ENCODE measurements at places on chromosomes 4 and X.

- no peak for DNase-seq
Observed at GRCh38 chr4:146063143-146063542, 112.4 kb upstream of the LSM6 start.

GRCh38 chr4:117740736-117741135 lies 293.6 kb upstream of the NDST3 start:
- no peak for DNase-seq

DNA sequence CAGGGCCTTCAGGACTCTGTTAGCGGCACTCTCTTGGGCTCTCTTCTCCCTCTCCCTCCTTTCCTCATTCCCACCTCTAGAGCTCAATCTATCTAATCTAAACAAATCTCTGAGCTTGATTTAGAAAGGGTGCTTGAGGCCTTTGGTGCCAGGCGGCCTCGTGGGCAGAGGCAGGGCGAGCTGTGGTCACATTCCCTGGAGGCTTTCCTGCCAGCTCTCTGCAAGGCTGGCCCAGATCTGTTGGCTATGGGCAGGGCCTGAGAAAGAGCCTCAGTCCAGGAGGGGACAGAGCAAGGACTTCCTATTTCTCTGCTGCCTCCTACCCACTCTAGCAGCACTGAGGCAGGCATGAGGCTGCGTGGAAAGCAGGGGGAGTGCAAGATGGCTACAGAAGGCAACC lies 38.6 kb downstream of the PJA1 start:
- no peak for DNase-seq

GRCh38 chrX:108468486-108468885 lies 28.8 kb downstream of the COL4A5 start:
- DNase-seq, result no peak

DNA sequence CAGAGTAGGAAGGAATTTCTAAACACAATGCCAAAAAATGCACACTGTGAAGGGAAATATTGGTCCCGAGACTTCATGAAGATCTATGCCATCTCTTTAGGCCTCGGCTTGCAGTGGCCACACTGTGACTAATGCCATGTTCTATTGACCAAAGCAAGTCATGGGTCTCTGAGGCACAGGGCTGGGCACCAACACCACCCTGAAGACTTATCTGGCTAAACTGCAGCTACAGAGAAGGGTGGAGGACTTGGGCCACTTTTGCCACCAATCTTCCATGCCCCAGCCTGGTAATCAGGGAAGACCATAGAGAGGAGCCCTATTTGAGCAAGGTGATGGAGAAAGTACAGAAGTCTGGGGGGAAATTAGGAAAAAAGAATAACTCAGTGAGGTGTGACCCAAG lies 42.1 kb downstream of the HMX1 start:
- no peak for DNase-seq

- no peak for DNase-seq
Observed at GRCh38 chr4:38119668-38120385, 159.6 kb downstream of the PTTG2 start.

DNA sequence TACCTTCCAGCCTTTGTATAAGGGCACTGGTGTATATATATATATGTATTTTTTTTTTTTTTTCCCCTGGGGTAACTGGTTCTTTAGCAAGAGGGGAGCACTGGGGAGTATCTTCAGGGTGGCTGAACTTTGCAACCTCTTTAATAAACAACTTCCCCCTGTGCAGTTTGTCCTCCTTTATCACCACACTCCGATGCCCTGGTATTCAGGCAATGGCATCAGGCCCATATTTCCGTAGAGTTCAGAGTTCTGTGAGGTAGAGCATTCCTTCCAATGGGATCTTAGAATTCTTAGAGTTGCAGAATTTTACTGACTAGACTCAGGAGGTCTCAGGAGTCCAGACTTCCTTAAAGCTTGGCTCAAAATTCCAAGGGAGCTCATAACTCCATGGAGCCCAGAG lies 24.6 kb downstream of the NYX start:
- no peak for DNase-seq

- no peak for DNase-seq
Observed at GRCh38 chr4:10611673-10612072, 72.9 kb downstream of the CLNK start.

DNA sequence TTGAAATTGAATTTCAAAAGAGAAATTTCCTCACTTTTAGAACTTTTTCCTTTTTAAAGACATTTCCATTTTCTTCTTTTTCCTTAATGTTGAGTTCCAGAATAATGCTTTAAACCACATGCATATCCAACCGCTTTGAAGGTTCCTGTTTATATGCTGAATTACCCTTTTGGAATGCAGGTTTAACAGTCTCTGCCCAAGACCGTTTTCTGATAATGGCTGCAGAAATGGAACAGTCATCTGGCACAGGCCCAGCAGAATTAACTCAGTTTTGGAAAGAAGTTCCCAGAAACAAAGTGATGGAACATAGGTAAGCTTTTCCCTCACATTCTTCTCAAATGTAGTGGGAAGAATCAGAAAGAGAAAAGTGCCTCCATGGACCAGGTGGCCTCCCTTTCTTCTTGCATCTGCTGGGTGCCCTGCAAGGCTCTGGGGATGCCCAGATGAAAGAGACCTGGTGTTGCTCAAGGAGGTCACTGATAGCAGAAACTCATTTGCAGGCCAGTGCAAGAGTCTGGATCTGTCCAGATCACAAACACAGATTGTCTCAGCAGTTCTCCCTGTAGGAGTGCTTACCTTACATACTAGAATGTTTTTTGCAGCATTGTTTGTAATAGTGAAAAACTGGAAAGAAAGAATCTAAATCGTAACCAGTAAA lies 42.9 kb downstream of the MOSPD2 start:
- no peak for DNase-seq

- no peak for DNase-seq
Observed at GRCh38 chr4:110109455-110109854, 89.0 kb downstream of the ELOVL6 start.

DNA sequence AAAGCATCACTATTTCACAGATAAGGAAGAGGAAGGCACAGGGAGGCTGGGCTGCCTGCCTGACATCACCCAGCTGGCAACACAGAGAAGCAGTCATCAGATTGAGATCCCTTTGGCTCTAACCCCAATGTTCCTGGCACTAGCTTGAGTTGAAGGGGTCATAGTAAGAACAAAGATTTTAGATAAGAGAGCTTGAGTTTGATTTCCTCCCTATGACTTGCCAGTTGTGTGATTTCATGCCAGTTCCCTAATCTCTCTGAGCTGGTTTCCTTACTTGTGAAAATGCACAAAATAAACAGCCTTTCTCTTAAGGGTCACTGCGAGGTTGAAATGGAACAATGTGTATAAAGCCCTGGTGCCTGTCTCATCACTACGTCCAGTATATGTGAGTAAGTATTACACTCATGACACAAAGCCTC lies 475.4 kb upstream of the HS3ST1 start:
- no peak for DNase-seq

- no peak for DNase-seq
Observed at GRCh38 chr4:165927366-165927765, 54.3 kb downstream of the TLL1 start.

GRCh38 chrX:20350596-20350995 lies 83.9 kb upstream of the RPS6KA3 start:
- DNase-seq, result no peak

GRCh38 chrX:134423606-134424005 lies 36.4 kb upstream of the HPRT1 start:
- no peak for DNase-seq

DNA sequence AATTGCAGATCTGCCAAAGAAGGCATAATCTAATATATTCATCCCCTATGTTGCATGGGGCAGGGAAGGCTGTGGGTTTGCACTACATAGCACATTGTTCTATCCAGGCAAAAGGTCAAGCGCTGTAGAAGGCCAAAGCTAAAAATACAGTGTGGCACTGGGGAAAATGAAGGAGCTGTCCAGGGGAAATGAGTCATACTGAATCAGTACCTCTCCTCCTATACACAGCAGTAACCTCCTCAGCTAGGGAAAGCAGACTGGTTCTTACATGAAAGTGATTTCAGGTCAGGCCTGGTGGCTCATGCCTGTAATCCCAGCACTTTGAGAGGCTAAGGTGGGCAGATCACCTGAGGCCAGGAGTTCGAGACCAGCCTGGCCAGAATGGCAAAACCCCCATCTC lies 31.0 kb upstream of the SLC25A4 start:
- no peak for DNase-seq

GRCh38 chr4:134365852-134366251 lies 164.3 kb upstream of the PABPC4L start:
- DNase-seq, result no peak

DNA sequence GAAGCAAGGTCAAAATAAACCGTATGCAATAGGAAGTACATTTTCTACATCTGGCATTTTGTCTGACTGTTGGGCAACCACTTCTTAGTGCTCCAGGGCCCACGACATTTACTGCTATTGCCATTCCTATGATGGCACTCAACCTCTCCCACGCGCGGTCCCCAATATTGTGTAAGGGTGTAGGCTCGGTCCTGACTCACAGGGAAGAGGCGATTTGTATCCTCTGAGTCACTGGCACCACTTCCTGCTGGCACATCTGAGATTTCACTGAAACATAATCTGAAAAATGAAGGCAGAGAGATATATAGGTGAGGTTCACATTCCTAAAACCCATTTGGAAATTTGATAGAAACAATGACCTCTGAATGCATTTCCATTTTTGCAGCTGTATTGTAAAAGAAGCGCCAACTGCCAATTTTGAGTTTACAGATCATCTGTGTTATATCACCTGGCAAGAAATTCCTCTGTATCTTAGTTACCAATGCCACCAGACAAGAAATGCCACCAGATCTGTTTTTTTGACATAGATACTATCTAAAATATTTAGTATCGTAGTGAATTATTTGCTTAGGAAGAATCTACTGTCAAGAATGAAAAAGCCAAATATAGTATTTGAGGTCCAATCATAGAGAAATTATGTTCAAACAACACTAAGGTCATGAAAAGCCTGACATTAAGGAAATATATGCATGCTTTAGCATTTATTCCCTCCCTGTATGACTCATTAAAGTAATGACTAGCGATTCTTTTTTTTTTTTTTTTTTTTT lies 9.8 kb downstream of the EREG start:
- DNase-seq, result no peak

DNA sequence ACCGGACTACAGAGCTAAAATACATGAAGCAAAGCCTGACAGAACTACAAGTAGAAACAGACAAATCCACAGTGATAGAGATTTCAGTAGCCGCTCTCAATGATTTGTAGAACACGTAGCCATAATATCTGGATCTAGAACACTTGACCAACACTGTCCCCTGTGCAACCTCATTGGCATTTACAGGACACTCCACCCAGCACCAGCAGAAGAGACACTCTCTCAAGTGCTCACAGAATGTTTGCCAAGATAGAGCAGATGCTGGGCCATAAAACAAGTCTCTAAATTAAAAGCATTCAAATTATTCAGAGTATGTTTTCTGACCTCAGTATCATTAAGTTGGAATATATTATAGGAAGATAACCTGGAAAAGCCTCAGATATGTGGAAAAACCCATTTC lies 21.7 kb downstream of the HTT start:
- DNase-seq, result no peak

DNA sequence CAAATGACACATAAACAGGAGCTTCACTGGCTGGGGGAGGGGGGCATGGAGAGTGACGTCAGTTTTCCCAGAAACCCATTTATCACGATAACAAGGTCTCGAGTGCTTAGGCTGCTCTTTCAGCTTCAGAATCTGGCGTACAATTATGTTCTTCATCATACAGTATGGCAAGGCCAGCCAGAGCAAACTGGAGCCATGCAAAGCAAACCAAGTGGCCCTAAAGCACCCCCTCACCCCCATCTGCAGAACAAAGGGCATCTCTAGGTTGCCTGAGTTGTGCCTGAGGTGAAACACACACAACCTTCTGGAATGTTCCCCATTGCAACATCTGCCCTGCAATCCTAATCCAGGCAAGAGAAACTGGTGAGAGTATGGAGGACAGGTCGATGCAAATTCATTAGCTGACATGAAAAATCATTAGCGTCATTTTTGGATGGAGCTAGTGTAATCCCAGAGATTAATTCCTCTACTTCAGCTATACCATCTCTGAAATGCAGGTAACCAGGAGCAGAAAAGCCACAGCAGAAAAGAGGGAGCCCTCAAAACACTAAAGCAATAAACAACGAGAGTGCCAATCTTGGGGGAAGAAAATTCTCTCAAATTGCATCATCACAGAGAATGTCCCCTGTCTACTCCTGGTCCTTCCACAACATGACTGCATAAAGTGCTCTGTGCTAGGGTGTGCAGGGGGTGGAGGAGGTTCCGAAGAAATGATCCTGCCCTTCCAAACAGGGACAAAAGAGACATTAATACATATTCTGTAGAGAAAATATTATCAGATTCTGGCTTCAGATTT lies 1.8 kb downstream of the SEPTIN6 start:
- no peak for DNase-seq

- DNase-seq, result no peak
Observed at GRCh38 chr4:40164459-40164858, 32.4 kb upstream of the RHOH start.

GRCh38 chr4:113537203-113537602 lies 224.3 kb downstream of the CAMK2D start:
- DNase-seq, result no peak

DNA sequence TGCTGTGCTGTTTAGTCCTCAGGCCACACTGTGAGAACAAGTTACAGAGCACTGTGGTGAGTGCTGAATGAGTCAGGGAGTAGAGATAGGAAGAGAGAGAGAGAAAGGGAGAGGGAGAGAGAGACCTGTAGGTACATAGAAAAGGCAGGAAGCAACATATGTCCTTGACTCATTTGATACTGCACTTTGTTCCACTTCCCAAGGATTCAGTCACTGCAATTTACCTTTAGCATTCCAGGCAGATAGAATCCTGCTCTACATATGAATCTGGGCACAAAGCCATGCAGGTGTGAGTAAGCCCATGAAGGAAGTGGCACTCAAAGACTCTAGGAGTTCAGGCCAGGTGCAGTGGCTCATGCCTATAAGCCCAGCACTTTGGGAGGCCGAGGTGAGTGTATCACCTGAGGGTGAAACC lies 1.0 kb upstream of the DAPP1 start:
- no peak for DNase-seq

DNA sequence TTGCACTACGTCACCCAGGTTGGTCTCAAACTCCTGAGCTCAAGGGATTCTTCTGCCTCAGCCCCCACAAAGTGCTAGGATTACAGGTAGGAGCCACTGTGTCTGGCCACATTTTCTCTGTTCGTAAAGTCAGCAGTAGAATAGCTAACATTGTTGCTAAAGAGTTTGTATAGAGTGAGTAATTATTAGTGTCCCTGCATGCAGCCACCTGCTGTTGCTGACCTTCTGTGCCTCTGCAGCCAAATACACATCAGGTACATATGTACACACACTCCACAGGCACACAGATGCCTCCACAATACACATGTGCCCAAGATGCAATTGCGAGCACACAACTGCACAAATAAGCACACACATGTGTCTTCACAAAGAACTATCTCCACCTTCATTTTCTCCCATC lies 10.9 kb downstream of the DRD5 start:
- no peak for DNase-seq

DNA sequence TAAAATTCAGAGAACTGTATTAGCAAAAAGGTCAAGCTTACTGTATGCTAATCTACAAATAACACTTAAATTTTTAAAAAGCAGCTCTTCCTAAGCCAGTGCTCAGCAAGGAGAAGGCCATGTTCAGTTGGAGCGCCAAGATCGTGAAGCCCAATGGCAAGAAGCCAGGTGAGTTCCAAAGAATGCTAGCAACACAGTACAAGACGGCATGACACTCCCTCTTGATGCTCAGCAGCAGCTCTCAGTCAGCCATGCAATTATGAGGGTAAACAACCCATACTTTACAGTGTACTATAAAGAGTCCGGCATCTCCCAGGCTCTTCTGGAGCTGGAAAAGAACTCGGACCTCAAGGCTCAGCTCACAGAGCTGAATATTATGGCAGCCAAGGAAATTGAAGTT lies 34.9 kb downstream of the STX18 start:
- no peak for DNase-seq

- no peak for DNase-seq
Observed at GRCh38 chrX:134622813-134623185, 35.5 kb downstream of the PLAC1 start.
